ENCODE measurements at places on chromosomes 12 and 14. TPM values are rescaled to one million over a fixed set of nuclear protein-coding genes. Genes with fewer than 3 reads are reported as not detected.

GRCh38 chr12:27841392-27841882, 61.4 kb upstream of the MANSC4 start:
- no peak for DNase-seq

DNA sequence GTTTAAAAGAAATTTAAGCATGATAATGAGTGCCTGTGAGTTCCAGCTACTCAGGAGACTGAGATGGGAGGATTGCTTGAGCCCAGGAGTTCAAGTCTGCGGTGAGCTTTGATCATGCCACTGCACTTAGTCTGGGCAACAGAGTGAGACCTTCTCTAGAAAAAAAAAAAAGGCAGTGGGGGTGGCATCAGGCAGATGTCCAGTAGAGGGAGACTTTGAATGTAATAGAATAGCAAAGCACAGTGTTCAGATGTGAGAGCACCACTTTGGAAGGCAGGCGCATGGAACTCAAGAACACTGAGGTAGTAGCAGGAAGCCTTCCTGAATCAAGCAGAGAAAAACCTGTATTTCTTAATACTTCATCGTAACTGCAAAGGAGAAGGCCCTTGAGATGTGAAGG, 394.5 kb upstream of the GARIN6 start:
- DNase-seq = no peak

DNA sequence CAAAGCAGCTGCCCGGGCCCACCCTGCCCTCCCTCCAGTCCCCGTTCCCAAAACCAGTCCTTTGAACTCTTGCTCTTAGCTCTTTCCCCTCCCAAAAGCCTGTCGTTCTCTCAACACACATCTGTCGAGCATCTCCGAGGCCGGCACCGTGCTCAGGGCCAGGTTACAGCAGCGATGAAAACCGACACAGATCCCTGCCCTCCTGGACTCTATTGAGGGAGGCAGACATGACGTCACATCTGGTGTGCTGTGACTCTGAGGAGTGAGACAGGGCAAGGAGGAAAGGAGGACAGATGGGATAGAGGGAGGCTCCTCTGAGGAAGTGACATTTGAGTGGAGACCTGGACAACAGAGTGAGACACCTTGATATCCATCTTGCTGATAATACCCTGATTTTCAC, 34.6 kb upstream of the PWP1 start:
- DNase-seq = no peak

GRCh38 chr14:69175130-69175529, 16.2 kb upstream of the EXD2 start:
- no peak for DNase-seq

GRCh38 chr14:81323093-81323492, 77.0 kb downstream of the STON2 start:
- no peak for DNase-seq

GRCh38 chr12:25937096-25937495, 21.4 kb upstream of the RASSF8 start:
- no peak for DNase-seq

DNA sequence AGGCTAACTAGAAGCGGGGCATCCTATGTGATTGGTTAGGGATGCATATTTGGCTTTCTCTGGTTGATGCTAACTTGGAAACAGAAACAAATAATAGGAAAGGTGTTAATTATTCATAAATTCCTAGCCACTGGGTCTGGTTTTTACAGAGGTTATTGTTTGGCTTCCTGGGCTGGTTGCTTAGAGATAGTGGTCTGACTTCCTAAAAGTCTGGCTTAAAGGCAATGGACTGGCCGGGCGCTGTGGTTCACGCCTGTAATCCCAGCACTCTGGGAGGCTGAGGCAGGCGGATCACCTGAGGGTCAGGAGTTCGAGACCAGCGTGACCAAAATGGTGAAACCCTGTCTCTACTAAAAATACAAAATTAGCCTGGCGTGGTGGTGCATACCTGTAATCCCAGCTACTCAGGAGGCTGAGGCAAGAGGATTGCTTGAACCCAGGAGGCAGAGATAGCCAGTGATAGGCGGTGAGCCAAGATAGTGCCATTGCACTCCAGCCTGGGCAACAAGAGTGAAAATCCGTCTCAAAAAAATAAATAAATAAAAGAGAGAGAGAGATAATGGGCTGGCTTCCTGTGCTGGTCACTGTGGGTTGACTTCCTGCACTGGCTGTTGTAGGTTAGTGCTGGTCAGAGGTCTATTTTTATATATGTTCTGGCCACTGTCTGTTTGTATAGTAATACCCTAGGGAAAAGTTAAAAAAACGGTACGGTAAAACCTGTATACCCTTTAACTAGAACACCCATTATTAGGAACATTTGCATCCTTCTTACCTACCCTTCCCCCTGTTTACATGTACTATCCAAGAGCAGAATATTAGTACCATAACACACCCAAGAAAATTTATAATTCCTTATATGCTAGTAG, 24.1 kb downstream of the OR6S1 start:
- DNase-seq = no peak

- no peak for DNase-seq
Observed at GRCh38 chr12:96534339-96534738, 45.0 kb downstream of the CFAP54 start.

DNA sequence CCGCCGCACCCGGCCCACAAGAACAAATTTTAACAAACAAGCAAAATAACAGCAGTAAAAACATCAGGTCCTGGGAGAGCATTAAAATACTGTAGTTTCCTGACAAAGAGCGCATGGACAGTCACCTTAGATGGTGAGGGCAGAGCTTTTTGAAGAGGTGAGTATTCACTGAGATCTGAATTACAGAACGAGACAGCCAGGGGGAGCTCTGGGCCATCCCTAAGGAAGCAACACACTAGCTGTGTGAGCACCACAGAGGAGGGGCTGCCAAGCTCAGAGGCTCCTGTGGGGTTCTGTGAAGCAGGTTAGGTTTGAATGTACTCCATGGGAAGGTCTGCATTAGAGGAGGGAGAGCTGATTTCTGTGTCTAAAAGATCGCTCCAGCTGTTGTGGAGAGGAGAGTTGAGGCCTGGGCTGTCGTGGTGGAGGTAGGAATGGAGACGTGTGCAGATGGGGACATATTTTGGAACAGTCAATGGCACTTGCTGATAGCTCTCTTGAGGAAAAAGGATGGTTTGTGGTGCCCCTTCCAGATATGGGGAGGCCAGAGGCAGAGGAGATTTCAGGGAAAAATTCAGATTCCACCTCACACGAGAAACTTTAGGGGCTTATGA, 72.9 kb downstream of the TRAFD1 start:
- DNase-seq = peak; percentile 36

DNA sequence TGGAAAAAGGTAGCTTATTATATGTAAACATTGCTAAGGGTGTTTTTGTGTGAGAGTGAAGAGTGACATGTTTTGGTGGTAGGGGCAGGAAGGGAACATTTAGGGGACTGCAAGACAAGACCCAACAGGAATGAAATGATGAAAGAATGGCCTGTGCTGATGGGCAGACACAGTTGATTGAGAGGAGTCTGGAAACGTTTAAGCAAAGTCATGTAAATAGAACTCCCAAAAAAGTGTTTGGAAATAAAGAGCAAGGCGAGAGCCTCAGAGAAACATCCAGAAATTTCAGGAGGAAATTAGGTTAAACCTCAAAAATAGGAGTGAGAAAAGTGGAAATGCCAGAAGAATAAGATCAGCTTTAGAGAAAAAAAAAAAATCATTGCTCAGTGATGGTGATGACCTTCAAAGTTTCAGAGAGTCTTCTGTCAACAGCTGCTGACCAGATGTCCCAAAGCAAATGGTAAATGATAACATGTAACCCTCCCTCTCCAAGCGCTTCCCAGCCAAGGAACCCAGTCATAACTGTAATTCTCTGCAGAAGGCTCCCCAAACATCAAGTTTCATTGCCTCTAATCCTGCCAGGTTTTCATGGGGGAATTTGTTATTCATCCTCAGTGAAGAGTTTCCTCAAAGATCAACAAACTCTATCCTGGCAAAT, 223.2 kb upstream of the FAR2 start:
- no peak for DNase-seq

DNA sequence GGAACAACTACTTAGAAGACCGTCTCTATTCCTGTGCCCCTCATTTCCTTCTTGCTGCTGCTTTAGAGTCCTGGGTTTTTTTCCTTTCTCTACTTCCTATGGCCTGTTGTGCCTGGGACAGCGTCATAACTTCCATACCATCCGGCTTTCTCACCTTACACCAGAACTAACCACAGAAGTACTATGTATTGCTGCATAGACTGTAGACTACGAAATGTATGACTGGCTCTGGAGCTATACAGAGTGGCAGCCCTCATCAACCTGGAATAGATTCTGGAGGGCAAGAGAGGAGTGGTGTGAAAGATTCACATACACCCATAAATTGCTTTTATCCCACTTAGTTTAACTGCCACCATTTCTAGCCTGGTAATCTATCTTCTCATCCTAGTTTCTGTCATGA, 16.9 kb upstream of the SRP54 start:
- no peak for DNase-seq

DNA sequence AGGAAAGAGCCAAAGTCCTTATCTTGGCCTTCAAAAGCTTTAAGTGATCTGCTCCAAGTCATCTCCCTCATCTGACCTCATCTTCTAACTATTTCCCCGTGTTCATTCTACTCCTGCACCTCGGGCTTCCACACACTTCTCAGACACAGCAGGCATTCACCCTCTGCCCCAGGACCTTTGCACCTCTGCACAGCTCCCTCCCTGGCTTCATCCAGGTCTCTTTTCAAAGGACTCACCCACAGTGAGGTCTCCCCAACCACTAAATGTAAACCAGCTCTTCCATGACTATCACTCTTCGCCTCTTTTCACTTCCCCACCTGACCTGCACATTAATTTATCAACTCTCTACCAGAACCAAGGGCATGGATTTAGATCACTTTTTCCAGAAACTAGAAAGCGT, 161.8 kb downstream of the PIWIL1 start:
- DNase-seq = no peak

DNA sequence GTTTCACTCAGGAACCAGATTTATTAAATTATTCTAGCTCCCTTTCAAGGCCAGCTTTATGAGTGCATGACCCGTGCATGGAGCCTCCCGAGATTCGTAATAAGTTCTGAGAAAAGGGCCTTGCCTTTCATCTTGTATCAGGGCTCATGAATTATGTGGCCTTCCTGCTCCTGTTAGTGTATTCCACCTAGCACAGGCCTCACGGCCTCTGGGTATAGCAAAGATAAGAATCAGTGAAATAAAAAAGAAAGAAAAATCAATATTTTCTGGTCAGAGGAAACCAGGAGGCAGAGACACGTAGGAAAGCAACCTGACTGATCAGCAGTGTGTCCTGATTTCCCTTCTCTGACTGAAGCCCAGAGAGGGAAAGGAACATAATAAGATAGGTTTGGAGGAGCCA, 111.4 kb downstream of the SLC35F4 start:
- DNase-seq = no peak

GRCh38 chr14:65789363-65789762, 376.8 kb downstream of the FUT8 start:
- no peak for DNase-seq

DNA sequence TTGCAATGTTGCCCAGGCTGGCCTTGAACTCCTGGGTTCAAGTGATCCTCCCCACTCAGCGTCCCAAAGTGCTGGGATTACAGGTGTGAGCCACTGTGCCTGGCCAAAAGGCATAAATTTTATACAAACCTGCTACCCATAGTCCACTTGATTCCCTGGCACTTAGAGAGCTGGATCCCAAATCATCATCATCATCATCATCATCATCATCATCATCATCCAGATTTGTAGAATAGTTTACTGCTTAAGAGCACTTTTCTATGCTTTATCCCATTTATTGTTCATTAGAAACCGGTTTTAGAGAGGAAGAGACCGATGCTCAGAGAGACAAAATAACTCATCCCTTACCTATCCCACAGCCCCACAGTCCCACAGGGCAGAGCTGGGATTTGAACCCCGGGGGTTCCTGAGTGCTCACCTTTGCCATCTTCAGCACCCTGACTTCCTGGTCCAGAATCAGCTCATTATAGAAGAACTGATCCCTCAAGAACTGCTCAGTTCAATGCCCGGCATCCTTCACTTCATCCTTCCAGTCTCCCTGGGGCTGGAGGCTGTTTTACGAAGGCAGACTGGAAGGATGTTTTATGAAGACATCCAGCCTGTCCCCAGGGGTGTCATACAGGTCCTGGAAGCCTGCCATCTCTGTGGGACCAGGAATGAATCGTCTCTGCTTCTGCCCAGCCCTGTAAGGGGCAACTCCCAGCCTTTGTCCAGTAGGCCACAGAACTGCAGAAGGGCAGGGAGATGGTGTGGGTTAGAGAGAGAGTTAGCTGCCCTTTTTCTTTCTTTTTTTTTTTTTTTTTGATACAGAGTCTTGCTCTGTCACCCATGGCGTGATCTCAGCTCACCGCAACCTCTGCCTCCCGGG, 20.2 kb upstream of the OASL start:
- no peak for DNase-seq

DNA sequence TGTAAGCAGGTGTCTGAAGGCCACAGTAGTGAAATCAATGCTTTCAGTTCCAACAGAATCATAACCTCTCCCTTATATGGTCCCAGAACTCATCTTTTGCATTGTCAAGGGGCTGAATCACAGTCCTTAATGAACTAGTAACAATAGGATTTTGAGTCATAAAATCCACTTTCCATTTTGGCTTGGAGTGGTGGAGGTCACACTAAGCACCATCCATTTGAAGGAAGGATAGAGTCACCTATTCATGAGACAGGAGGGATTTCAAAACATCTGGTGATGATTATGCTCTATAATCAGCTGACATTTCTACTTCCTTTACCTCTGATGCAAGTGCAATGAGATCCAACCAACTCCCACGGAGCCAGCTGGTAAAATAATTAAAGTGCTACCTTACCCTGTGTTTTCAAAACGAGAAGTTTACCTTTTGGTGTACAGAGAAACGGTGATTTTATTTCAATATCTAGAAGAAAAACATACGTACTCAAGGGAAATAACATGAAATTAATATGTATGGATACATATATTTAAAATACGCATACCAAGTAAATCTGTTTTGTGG, 59.1 kb downstream of the TMEM132D start:
- no peak for DNase-seq

DNA sequence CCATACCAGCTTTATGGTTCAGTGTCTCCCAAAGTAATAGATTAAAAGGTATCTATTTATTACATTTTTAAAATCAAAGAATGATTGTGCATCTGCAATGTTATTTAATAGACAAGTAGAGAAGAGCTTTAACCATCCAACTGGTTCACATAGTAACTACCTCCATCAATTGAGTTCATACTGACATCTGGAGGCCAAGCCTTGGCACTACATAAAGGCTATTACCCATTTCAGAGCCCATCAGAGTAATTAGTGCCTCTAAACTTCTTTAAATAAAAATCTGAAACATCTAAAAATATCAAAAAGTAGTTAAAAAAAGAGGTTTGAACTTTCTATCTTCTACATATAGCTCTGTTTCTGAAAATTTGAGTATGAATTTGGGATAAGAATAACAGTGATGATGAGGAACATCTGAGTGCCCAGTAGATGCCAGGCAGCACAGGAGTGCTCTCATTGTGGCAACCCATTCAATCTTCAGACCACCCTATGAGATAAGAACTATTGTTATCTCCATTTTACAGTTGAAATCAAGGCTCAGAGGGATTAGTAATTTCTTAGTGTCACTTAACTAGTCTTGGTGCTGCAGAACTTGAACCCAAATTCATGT, 132.9 kb upstream of the DAAM1 start:
- DNase-seq = no peak

The PDE6H gene
- total RNA-seq = not detected

The TAS2R7 gene
- not detected for total RNA-seq

The VDR gene
- 0.38 TPM for total RNA-seq

The CNPY2 gene
- total RNA-seq = 230 TPM

The CLEC1B gene
- total RNA-seq = not detected

The CELA1 gene
- not detected for total RNA-seq

The PTPRQ gene
- total RNA-seq = 0.19 TPM

The KRT85 gene
- total RNA-seq = not detected

The AEBP2 gene
- total RNA-seq = 64.9 TPM

The ACSS3 gene
- 15.9 TPM for total RNA-seq

The BCL7A gene
- 43.7 TPM for total RNA-seq

The LRP1-AS gene
- not detected for total RNA-seq
